Stimulated activated CD8-positive, alpha-beta memory T cell treated with anti-CD3 and anti-CD28 coated beads, Interleukin-7, amount 100 ng/mL, for 1 hour (primary cell): ENCODE measurements at places on chromosomes 4 and X.

DNA sequence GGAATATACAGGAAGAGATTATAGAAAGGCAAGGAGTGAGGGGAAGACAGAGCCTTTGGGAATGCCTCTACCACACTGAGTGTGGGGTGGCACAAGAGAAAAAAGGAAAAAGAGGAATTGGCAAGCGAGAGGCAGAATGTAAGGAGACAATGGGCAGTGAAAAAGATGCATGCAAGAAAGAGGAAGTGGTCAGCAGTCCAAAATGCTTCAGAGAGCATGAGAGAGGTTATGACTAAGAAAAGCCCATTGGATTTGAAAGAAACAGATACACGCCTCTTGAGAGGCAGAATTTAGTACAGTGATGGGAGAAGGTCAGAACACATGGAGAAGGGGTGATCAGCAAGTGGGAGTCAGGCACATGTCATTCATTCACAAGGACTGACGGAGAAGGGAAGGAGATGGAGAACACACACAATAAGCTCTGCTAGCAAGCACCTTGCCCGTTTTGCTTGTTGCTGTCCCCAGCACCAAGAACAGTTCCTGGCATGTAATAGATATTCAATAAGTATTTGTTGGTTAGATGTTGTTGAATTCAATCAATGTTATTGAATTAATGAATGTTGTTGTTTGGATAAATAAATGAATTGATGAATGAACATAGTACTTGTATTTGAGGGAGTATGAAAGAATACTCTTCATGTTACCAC, 6.3 kb downstream of the DCHS2 start:
- DNase-seq: no peak

- peak; percentile 48 for DNase-seq
Observed at GRCh38 chr4:77052352-77052751, 23.4 kb downstream of the CCNI start.

DNA sequence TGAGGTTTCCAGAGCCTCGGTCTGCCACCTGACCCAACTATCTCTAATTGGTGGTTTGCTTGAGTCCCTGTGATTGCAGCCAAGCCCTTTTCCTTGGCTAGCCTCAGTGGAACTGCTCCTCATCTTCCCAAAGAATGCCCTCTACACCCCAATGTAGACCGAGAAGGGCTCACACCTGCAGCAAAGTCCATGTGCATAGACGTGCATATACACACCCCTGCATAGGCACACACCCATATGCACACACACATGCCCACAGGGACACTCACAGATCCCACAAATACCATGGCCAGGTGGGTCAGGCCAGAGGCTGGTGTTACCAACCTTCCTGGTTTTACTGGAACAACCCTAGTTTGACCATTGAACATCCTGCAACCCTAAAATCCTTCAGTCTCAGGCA, 332 bp downstream of the AWAT2 start:
- no peak for DNase-seq

- DNase-seq: no peak
Observed at GRCh38 chr4:6395466-6396228, 76.8 kb downstream of the PPP2R2C start.

GRCh38 chr4:113559947-113560346, 201.6 kb downstream of the CAMK2D start:
- DNase-seq: no peak

- DNase-seq: no peak
Observed at GRCh38 chr4:145041378-145041777, 56.6 kb downstream of the ANAPC10 start.

- no peak for DNase-seq
Observed at GRCh38 chr4:131509521-131509920, 1639.6 kb upstream of the PCDH10 start.

- DNase-seq: no peak
Observed at GRCh38 chrX:79728421-79728820, 286.1 kb upstream of the TBX22 start.

DNA sequence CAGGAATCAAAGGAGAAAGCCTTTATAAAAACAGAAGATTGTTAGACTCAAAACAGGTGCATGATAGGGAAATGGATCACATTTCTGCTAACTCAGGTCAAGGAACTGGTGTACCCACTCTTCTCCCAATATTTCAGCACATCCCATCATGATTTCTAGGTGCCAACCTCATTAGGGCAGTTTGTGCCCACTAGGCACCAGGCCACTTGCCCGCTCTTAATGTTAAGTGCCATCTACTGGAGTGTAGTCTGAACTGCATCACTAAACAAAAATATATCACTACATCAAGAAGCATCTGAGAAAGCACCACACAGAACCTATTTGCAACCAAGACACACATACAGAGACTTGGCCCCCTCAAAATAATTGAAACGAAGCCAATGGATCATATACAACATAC, 140.4 kb upstream of the GRID2 start:
- DNase-seq: no peak

DNA sequence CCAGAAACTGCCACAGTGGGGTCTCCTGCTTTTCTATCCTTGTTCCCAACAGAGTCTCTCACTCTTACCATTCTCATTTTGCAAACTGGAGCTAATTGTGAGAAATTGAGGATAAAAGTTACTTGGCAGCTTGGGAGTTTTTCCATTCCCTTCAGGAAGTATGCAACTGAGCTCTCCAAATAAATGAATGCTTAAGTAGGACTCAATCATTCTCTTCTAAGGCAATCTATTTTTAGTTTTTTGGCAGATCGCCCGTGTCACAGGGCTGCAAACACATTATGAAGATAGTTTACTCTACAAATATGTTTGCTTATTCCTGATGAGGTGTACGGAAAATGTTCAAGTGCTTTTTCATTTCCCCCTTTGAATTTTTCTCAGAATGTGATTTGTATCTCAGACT, 5.3 kb downstream of the ASB11 start:
- DNase-seq: no peak

DNA sequence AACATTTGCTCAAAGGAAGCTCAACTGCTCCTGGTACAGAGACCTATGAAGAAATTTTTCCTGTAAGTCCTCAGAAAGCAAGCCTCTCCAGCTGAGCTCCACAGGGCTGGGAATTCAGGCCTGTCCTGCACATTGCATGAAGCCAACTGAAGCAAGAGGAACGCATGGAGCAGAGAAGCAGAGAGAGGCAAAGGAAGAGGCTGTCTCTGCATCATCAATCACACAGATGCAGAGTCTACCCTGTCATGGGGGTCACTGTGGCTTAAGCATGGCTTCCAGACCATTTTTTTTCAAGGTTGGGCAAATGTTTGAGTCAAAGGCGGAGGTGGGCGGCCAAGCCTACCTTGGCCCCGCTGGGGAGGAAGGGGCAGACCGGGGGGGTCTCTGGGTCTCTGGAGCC, 110.3 kb upstream of the MSX1 start:
- DNase-seq: no peak
